ENCODE measurements at places on chromosomes 1 and 21.

- DNase-seq: no peak
Observed at GRCh38 chr1:173212952-173213491, 5.9 kb upstream of the TNFSF4 start.

DNA sequence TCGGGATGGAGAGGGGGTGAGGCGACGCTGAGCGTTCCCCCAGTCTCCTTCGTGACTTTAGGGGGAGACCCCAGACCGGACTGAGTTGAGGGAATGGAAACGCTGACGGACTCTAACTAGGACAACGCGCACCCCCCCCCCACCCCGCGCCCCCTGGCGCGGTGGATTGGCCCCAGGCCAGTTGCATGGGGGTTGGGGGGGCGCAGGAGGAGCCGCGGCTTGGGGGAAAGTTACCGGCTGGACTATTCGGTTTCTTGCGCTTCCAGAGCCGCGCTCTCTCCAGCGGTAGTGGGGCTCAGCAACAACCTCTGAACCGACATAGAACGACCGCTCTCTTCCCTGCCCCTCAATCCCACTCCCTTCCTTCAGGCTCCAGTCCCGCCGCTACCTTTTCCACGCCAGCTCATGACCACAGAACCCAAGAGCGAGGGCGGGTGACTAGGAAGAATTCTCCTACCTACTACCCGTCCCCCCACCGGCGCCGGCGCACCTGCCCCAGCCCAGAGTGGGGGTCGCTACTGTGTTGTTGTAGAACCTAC, 694 bp downstream of the ZBTB7B start:
- DNase-seq: no peak

DNA sequence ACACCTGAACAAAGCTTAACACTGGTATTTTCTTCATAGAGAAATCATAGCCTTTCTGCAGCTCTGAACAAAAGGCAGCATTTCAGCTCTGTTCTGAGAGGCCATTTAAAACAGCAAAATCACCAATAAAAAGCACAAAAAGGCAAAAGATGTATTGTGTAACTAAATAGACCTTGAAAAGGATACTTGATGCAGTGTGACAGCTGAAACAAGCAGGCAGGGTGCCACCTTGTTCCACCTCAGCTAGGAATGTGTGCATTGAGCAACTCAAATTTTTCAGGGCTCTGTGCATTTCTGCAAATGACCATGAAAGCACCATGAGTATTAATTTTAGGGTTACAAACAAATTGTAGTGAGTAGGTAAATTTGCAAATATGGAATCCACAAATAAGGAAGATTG, 65.8 kb downstream of the RHOU start:
- DNase-seq: no peak

DNA sequence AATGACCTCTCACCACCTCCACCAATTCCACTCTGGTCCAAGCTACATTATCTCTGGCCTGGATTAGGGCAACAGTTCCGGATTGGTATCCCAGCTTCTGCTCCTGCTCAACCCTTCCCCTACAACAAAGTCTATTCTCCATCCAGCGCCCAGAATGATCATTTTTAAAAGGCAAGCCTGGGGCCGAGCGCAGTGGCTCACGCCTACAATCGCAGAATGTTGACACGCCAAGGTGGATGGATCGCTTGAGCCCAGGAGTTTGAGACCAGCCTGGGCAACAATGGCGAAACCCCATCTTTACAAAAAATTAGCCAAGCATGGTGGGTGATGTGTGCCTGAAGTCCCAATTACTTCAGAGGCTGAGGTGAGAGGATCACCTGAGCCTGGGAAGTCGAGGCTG, 2.2 kb downstream of the LYST start:
- DNase-seq: no peak

DNA sequence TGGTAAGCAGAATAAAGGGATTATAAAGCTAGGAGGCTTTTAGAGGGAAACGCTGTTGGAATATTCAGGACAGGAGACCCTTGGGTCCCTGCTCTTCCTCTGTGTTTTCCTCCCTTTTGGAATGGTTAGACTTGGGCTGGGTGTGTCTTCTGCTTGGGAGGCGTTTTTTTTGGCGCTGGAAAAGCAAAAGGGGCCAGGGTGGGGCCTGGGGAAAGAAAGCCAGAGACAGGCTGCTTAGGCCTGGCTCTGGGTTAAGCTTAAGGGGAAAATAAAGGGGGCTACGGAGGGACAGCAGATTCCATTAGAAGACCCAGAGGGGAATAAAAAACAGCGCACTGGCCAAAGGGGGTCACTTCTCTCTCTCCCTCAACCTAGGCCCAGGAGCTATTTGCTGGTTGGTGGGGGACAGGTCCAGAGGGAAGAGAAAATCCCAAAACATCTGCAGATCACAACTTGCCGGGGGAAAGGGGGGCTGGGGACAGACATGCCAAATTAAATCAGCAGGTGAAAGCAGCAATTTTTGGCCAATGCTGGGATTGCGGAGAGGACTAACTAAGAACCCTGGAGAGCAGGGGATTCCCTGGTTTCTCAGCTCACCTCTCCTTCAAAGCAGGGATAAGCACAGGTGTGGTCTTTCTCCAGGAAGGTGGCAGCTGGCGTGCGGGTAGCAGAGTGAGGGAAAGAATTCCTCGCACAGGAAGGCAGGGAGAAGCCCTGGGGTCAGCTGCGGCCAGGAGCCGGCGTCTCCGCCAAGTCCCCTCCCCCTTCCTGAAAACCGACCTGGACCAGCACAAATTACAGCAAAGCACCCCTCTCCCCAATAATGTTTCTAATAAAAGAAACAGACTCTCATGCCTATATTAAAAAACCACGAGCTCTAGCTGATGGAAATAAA, 82.2 kb upstream of the AK4 start:
- no peak for DNase-seq

DNA sequence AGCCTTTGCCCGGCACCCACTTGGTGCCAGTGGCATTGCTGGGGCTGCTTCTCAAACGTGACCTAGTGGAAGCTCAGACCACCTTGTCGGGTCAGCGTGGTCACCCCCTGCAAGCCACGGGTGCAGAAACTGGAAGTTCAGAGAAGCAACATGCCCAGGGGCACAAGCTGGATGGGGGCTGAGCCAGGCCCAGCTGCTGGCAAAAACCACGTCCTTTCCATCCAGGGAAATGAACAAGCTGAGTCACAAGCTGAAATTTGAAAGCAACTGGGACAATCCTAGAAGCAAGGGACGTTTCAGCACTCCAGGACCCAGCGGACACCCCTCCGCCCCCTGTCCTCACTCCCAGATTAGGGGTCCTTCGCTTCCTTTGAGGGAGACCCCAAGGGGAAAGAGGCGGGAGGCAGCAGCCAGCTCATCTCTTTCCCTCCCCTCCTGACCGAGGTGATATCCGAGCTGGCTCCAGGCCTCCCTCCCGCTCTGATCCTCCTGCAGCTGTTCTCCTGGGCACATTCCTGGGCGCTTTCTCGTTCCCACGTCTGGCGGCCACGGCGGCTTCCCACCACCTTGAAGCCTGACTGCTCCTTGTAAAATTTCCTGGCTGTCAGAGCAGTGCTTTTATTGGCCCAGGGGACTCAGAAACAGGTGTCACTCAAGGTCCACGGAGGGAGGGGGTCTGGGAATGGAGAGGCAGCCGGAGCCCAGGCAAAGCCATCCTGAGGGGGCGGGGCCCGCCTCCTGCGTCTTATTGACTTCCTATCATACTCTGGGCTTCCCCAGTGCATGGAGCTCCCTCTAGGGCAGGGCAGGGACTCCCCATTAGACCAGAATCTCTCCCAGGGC, 62.8 kb downstream of the PAX7 start:
- no peak for DNase-seq

GRCh38 chr1:115827452-115828044, 13.4 kb downstream of the NHLH2 start:
- no peak for DNase-seq

GRCh38 chr1:183996396-183996795, 41.1 kb downstream of the COLGALT2 start:
- no peak for DNase-seq

DNA sequence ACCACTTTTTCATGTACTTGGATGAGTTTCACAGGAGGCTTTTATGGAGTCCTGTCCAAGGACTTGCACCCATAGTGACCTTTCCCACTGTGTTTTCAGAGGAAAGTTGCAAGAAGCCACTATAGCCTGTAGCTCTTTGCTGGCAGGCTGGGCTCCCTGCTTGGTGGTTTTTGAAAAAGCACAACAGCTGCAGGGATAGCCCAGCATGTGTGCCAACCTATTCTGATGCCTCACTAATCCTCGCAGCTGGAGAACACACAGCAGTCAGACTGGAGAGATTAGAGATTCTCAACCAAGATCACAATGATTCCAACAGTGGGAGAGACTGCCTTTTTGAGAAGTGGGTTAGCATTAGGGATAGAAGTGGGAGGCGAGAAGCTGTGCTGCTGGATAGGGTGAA, 24.1 kb upstream of the ARHGEF11 start:
- no peak for DNase-seq

GRCh38 chr1:209198961-209199750, 384.4 kb upstream of the CAMK1G start:
- DNase-seq: no peak

- DNase-seq: no peak
Observed at GRCh38 chr1:177958092-177958491, 11.8 kb downstream of the SEC16B start.

DNA sequence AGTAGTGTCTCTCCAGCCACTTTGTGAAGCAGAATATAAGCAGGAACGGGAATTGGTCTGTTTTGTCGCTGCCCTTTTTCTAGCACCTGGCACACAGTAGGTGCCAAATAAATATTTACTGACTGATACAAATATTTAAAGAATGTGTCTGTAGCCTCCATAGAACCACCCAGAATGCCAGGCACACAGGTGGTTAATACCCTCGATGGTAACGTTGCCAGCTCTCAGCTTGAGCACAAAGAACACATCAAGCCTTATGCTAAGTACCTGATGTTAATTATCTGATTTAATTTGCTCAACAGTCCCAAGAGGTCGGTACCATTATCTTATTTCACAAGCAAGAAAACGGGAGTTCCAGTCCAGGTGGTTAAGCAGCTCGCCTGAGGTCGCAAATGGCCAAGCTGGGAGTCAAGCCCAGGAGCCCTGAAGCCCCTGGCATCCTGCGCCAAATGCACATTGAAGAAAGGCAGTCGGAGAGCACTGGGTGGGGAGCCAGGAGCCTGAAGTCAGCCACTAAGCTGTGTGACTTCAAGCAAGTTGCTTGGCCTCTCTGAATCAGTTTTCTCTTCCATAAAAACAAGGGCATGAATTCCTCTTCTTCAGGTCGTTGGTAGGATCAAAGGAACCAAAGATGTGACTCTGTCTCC, 26.4 kb downstream of the HSPG2 start:
- DNase-seq: no peak

- DNase-seq: no peak
Observed at GRCh38 chr1:216805233-216805632, 82.0 kb upstream of the ESRRG start.

DNA sequence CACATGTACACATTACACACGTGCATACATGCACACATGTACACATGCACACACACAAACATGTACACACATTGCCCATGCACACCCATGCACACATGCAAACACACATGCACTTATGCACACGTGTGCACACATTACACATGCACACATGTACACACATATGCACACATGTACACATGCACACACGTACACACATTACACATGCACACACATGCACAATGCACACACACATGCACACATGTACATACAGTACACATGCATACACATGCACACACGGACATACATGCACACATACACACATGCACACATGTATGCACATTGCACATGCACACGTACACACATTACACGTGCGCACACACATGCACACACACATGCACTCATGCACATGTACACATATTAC, 95.3 kb upstream of the TTC34 start:
- DNase-seq: no peak

- peak; percentile 53 for DNase-seq
Observed at GRCh38 chr1:58781541-58782177, 2.2 kb downstream of the JUN start.

GRCh38 chr1:167538657-167539056, 14.9 kb downstream of the CREG1 start:
- DNase-seq: no peak

GRCh38 chr1:46133181-46133658, 791 bp upstream of the PIK3R3 start:
- no peak for DNase-seq

DNA sequence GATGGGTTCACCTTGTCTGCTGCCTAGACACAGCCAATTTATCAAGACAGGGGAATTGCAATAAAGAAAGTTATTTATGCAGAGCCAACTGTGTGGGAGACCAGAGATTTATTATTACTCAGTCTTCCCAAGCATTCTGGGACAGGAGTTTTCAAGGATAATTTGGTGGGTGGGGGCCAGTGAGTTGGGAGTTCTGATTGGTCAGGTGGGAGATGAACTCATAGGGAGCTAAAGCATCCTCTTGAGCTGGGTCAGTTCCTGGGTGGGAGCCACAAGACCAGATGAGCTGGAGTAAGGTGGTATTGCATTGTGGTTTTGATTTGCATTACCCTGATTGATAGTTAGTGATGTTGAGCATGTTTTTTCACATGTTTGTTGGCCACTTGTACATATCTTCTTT, 86.1 kb downstream of the PRKAB2 start:
- no peak for DNase-seq

DNA sequence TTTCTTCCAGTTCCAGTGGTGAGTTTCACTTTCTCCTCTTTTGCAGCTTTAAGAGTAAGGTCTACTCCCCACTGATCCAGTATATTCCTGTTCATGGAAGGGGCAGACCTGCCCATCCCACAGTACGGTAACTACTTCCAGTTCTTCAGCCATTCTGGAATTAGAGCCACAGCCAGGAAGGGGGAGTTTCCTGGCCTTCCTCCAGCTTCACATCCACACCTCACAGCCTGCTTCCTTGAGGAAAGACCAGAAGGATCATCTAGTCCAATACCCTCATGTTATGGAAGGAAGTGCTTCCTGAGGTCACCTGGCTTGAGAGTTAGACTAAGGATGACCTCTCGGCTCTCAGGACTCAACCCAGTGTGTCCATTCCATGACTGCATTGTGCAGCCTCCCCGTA, 597.8 kb downstream of the KIF26B start:
- no peak for DNase-seq

DNA sequence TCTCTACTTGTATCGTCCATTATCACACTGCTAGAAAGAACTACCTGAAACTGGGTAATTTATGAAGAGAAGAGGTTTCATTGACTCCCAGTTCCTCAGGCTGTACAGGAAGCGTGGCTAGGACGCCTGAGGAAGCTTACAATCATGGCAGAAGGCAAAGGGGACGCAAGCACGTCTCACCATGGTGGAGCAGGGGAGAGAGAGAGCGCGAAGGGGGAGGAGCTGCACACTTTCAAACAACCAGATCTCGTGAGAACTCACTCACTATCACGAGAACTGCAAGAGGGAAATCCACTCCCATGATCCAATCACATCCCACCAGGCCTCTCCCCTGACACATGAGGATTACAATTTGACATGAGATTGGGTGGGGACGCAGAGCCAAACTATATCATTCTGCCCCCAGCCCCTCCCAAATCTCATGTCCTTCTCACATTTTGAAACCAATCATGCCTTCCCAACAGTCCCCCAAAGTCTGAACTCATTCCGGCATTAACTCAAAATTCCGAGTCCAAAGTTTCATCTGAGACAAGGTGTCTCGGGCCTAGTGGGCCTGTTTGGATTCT, 8.0 kb downstream of the MMEL1 start:
- no peak for DNase-seq

- DNase-seq: no peak
Observed at GRCh38 chr1:200328379-200328778, 81.5 kb downstream of the ZNF281 start.
